Right cardiac atrium (tissue), 5 donors: ENCODE measurements at places on chromosomes 4 and X. TPM values are rescaled to one million over a fixed set of nuclear protein-coding genes. Genes with fewer than 3 reads are reported as not detected.

DNA sequence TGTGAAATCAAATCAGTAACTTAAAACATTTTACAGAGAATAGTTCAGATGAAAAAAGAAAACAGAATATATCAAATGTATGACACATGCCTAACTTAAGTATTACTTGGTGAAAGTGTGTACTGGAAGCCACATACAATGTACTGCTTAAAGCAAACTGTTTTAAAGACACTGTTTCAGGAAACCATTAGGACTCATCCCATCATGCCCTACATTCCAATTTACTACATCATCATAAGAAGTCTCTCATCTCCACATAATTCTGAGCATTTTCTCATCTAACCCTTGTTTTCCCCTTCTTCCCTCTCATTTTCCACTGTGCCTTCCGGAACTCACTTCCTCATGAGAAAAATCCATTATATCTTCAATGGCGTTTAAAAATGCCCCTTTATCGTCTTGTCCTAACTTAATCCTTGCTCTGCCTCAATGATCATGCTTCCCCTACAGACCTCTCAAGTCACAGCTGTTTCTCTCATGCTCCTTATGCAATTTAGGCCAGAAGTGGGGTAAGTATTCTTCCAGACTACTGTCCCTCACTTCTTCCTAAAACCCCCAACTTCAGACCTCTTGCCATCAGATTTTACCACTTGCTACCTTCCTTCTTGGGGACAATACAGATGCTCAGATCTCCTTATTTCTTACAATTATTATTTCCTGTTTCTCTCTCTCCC is 26.8 kb upstream of the FGF5 start:
- no peak for DNase-seq

DNA sequence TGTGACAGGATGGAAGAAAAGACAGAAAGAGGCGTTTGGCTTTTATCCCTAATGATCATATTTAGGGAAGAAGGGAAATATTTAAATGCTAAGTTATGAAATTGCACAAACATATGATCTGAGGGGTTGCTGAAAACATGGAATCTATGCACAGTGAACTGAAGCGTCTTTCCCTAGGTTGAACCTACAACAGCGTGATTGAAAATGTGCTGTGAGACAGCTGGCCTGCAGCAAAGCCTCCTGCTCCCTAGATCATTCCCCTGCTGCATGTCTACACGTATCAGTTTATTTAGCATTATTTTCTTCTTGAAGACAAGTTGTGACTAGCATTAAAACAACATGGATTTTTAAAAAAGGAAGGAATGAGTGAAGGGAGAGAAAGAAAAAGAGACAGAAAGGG is 272.5 kb upstream of the TRAM1L1 start:
- DNase-seq = no peak

DNA sequence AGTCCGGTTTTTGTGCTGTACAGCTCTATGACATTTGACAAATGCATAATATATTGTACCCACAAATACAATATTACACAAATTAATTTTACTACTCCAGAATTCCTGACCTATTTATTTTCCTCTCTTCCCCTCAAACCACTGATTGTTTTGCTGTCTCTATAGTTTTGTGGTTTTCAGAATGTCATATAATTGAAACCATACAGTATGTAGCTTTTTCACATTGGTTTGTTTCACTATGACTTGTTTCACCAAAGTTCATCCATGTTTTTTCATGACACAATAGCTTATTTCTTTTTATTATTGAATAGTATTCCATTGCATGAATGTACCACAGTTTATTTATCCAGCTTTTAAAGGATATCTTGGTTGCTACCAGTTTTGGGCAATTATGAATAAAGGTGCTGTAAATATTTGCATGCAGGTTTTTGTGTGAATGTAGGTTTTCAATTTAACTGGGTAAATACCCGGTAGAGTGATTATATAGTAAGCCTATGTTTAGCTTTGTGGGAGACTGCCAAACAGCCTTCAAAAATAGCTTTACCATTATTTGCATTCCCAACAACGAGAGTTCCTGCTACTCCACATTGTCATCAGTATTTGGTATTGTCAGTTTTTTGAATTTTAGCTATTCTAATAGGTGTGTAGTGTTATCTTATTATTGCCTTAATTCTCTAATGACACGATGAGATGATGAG is 25.9 kb downstream of the RNF175 start:
- DNase-seq = no peak

DNA sequence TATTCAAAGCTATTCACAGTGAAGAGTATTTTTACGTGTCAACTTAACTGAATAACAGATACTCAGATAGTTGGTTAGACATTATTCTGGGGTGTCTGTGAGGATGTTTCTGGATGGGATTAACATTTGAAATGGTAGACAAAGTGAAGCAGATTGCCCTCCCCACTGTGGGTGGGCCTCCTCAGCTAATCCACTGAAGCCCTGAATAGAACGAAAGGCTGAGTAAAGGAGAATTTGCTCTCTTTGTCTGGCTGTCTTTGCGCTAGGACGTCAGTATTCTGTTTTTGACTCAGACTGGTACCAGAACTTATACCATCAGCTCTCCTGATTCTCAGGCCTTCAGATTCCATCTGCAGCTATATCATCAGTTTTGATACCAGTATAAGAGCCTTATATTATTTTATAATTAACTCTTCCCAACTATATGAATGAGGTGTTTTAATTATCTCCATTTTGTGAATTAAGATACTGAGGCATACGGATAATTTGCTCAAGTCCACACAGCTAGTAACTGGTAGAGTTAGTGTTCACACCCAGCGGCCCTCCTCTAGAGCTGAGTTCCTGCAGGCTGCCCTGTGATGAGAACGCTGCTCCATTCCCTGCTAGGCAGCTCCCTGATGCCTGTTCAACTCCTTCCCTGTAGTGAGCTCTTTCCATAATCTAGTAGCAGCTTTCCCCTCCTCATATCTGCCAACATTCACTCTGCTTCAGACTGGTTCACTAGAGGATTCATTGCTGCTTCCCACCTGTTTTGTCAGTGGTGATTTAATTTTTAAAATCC is 87.5 kb downstream of the RBM46 start:
- DNase-seq = no peak

GRCh38 chr4:13783800-13784411 is 156.4 kb upstream of the BOD1L1 start:
- DNase-seq = no peak

- DNase-seq = no peak
Observed at GRCh38 chr4:123233136-123233768, 163.3 kb upstream of the SPRY1 start.

DNA sequence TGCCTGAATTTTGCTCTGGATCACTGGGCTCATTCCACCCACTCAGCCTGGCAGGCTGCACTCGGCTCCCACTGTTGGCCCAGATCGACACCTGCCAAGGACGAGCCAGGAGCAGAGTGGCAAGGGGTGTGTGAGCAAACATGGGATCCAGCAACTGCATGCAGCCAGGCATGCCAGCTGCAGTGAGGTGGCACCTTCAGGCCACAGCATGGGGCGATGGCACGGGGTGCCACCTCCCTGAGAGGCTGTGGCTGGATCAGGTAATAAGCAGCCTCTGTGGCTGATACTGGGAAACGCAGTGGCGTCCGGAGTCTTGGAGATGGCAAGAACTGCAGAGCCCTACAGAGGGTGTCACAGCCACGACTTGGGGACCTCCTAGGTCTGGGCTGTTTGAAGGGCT is 244.5 kb upstream of the FSTL5 start:
- no peak for DNase-seq

- DNase-seq = no peak
Observed at GRCh38 chrX:123854329-123854728, 5.5 kb upstream of the XIAP start.

DNA sequence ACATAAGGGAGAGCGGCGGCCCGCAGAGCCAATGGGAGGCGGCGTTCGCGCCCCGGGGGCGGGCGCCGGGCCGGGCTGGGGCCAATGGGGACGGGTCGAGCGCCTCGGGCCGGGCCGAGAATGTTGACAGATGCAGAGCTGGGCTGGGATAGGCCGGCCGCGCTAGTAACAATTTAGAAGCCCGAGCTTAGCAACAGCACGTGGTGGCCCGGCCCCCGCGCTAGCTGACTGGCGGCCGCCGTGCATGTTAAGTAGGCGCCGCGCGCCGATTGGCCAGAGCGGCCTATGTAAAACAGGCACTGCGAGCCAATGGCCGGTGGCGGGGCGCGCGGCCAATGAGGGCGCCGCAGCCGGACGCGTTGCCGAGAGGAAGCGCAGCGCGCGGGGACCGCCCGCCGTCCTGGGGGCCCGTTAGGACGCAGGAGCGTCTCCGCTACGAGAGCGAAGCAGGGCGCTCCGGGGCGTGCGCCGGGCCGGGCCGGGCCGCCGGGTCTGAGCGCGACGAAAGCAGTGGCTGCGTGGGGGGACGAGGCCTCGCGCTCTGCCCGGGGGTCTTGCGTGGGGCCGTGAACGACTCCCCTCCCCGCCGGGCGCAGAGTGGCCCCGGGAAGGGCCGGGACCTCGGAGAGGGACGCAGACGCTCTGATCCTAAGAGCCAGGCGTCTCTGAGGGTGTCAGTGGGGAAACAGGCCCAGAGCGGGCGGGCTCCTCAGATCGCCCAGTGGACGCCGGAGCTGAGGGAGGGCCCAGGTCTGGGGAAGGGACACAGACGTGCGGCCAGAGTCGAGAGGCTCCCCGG is 435 bp upstream of the MXD4 start:
- peak; percentile 100 for DNase-seq

DNA sequence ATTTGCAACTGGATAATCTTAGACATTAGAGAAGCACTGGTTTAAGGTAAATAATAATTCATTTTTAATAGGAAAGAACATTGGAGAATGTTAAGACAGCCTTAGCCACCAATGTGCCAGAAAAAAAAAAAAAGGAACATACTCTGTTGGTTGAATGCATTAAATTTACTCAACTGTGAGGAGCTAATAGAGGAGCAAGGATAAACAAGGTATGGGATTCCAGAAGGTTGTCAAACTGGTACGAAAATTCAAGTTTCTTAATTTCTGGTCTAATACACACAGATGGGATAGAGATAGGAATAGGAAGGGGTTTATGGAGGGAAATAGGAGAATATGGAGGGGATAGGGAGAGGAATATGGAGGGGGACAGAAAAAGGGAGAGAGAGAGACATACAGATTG is 1096.6 kb downstream of the ARAP2 start:
- DNase-seq = no peak

GRCh38 chrX:4043951-4044350 is 330.5 kb upstream of the PRKX start:
- no peak for DNase-seq

GRCh38 chr4:26183017-26183416 is 137.8 kb upstream of the RBPJ start:
- no peak for DNase-seq

DNA sequence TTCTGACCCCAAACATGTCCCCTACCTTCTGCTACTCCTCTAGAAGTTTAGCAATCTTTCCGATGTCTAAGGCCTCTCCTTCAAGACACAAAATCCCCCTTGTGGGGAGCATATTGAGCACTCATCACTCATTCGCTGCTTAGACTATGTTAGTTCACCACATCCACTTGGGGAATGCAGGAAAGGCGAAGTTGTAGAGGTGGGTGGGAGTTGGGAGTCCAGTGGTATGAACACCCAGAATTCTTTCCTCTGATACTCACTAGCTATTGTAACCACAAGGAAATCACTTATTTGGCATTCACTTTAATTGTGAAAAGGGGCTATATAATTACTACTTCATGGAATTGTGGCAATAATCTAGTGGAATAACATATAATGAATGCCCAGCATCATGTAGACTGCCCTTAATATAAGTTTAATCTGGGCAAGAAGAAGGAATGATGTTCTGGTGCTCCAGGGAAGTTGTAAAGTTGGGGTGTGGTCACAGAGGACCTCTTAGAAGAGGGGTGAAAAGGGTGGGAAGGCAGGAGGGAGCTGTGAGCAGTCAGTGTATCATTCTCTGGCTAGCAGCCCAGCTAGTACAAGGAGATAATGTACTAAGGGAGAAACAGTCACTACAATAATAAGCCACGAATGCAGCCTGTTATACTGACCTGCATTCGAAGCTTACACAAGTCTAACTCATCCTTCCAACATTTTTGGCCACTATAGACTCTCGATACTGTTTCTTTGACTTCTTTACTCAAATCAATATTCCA is 468.2 kb upstream of the DIPK2B start:
- no peak for DNase-seq

GRCh38 chr4:147578051-147578476 is 39.1 kb upstream of the TMEM184C start:
- DNase-seq = no peak

DNA sequence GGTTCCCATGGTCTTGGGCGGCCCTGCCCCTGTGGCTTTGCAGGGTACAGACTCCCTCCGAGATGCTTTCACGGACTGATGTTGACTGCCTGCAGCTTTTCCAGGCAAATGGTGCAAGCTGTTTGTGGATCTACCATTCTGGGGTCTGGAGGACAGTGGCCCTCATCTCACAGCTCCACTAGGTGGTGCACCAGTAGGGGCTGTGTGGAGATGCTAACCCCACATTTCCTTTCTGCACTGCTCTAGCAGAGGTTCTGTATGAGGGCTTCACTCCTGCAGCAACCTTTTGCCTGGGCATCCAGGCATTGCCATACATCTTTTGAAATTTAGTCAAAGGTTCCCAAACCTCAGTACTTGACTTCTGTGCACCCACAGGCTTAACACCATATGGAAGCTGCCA is 176.1 kb downstream of the DCAF12L1 start:
- DNase-seq = no peak

GRCh38 chr4:38752941-38753806 is 29.6 kb downstream of the TLR10 start:
- DNase-seq = peak; percentile 93

TLR2 gene
- 9.7 TPM for total RNA-seq

PCDH10 gene
- total RNA-seq = 1.5 TPM

RBM46 gene
- total RNA-seq = not detected

GAGE13 gene
- total RNA-seq = not detected

PGAM4 gene
- total RNA-seq = not detected

SERTM2 gene
- not detected for total RNA-seq

GLRA3 gene
- not detected for total RNA-seq

HHIP gene
- total RNA-seq = 1.2 TPM

CYBB gene
- 28.6 TPM for total RNA-seq
